ENCODE measurements at places on chromosomes 13 and 19.

- no peak for DNase-seq
Measured at GRCh38 chr13:103303078-103303651, 236.9 kb upstream of the SLC10A2 start.

DNA sequence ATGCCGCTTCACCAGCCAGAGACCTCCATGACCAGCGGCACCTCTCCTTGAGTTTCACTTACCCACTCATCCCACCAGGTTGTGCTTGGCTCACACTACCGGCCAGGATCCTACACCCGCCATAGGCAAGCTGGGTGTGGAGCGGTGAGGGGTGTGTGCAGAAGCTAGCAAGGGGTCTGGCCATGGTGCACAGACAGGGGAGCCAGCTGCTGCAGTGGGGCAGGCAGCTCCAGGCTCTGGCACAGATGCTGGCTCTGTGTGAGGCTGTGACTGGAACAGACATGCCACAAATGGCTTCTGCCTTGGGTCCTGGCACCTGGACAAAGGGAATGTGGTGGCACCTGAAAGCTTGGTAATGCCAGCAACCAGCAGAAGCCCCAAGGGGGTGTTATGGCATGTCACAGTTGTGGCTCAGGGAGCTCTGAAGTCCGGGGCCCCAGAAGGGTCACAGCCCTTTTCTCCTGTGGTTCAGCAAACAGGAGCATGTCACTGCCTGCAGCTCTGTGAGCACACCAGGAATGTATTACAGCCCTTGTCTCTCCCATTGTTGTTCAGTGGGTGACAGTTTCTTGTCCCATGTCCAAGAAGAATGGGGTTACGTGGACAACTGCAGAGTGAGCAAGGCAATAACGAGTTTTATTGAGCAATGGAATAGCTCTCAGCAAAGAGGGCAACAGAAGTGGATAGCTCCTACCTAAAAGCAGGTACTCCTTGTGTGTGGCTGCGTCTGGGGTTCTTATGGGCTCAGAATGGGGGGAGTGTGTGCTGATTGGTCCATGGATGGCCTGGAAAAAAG is 2791.0 kb upstream of the PCDH20 start:
- no peak for DNase-seq

- DNase-seq: no peak
Measured at GRCh38 chr13:66977161-66977560, 253.0 kb downstream of the PCDH9 start.

DNA sequence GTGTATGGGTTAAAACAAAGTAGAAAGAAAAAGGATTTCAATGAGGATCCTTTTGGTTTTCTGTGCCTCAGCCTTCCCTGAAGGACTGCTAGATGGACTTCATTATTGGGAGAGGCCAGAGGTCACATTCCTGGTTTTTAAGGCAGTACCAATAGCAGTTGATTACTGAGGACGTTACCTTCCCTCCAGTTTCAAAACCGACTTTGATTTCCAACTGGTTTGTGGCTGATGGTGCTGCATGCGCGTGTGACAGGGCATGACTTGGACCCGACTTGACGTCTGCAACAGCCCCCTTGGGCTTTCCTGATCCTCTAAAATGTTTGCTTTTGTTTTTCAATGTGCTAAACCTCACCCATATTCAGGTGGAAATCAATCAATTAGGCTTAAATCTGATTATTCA is 314.3 kb upstream of the ARGLU1 start:
- no peak for DNase-seq

DNA sequence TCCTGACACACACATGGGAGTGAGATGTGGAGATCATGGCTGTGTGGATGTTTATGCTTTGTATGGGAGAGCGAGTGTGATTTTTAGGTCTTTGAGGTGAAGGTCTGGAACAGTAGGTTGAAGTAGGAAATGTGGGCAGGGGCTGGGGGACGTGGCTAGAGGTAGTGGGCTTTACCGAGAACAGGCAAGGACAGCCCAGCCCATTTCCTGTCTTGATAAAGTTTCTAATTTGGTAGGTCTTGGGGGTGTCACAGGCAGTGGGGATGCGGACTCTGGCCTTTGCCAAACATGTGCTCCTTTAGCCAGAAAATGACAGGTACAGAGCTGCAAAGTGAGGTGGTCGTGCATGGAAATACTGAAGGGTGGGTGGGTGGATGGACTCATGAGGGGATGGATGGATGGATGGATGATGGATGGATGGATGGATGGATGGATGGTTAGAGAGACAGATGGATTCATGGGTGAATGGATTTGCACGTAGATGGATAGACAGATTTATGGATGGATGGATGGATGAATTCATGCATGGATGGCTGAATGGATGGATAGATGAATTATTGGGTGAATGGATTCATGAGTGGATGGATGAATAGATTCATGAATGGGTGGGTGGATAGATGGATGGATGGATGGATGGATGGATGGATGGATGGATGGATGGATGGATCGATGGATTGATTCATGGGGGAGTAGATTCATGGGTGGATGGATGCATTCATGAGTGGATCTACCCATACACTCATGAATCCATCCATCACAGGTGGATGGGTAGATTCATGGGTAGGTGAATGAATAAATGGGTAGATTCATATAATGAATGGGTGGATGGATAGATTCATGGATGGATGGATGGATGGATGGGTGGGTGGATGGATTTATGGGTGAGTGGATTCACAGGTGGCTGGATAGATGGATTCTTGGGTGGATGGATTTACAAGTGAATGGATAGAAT is 69.3 kb upstream of the USE1 start:
- DNase-seq: no peak

DNA sequence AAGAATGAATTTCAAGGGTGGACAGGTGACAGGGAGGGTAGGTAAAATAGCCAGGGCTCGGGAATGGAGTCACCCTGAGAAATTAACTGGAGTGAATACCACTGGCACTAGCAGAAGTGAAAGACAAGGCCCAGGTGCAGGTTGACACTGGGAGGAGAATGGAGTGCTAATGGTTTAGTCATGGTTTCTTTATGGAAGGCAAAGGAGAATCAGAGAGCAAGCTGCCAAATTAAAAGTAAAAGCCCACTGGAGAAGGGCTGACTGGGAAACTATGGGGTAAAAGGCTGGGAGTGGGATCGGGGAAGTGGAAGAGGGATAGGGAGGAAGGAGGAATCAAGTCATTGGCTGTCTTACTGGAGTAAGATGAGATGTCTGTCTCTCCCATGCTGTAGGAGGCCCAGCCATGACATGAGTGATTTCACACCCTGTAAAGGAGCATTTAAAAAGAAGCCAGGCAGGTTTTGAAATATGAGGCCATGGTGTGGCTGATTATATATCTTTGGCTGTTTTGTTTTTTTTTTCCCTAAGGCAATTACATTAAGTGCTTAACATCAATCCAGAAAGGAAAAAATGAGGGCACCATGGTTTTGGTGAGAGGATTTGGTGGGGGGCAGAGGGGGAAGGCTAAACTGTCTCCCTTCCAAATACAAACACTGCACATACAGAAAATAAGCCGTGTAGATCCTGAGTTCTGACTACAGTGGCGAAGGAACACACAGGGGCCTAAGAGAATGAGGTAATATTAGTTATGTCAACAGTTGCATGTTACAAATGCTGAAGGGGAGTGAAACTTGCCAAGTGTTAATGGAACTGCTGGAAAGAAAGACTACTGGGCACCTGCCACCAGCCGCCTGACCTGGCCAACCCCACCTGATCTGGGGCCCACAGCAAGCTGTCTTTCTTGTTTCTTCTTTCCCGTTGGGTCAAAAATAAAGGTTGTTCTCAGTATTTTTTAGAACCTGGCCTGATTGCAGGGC is 183.5 kb upstream of the TSC22D1 start:
- DNase-seq: peak; percentile 38

DNA sequence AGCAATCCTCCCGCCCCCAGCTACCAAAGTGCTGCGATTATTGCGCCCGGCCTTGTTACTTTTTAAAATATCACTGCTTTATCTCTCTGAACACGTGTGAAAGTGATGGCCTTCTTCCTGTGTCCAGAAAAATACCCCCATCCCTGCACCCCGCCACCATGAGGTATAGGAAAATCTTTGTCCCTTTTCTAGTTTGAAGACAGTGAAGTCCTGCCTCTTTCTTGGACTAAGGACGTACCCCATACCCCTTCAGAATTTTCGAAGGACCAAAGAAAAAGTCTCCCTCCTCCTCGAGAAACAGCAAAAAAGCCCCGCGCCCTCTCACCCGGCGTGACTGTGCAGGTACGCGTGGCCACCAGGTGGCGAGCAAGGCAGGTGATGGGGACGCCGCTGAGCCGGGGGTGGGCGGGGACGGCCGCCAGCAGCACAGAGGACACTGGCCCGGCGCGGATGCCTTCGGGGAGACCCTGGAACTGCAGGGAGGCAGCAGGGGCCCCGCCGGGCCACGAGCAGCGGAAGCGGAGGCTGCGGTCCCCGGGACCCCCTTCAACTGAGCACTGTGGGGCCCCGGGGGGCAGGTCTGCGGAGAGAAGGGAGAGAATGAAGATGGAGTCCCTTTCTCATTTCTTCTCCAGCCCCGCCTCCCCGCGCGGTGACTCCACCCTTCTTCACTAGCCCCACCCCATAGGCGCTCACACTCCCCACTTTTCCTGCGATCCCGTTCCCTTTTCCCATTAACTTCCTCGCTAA is 3.2 kb downstream of the VSIG10L start:
- peak; percentile 90 for DNase-seq

- DNase-seq: no peak
Measured at GRCh38 chr19:12885749-12886650, 1.0 kb downstream of the KLF1 start.

- no peak for DNase-seq
Measured at GRCh38 chr19:29001141-29001581, 211.8 kb downstream of the UQCRFS1 start.

DNA sequence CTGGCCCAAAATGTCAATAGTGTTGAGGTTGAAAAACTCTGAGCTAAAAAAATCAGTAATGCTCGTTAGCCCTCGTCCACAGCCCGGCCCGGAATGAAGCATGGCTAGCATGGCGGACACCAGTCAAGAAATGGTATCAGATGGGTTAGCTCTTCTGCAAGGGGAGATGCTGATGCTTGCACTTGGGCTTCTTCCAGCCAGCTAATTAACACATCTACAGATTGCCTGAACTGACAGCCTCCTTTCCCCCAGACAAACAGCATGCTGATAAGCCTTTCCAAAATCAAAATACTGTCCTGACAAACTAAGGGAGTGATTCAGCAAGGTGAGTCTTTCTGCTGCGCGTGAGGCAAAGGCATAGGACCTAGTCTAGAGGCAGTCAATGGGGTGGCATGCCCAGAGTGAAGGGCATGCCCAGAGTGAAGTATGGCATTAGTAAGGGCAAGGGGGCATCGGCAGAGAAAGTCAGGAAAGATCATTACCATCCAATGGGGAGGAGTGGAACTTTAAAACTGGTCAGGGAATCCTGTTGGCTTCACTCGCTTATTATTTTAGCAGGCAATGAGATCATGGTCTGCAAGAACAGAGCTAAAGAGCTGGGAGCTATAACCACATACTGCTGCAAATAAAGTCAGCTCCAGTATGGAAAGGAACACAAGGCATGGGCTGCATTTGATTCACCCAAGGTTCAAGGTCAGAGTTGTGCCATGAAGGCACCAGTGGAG is 30.2 kb upstream of the UBE2L5 start:
- no peak for DNase-seq

DNA sequence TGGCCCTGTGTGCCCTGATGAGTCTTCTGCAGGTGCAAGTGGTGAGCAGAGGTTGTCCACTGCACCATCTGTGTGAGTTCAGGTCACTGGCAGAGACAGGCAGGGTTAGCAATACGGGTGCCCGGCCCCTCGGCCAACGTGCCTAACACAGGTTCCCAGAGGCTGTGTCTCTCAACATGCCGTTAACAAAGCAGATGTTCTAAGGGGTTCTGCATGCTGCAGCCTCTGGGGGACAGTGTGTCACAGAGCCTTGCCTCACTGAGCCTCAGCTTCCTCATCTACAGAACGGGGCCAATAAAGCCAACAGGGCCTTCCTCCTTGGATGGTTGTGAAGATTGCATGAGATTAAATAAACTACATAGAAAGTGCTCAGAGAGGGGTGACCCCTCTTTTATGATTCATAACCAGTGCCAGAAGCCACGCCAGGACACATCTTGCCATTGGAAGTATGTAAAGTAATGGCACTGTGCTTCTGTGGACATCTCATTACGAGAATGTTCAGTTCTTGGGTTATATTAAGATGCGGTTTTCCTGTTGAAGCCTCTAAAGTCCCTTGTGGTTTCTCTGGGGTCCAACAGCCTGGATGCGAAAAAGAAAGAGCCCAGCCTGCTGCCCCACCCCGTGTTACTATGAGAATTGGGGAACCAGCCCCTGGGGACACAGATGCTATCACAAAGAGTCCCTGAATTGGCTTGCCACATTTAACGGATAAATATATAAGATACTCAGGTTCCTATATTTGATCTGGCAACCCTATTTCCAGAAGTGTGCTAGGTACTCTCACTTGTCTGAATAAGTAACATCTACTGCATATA is 11.2 kb upstream of the ARHGEF18 start:
- no peak for DNase-seq

- DNase-seq: no peak
Measured at GRCh38 chr19:10226021-10226375, 5.1 kb downstream of the S1PR2 start.

- no peak for DNase-seq
Measured at GRCh38 chr19:4068047-4068966, 1.6 kb upstream of the ZBTB7A start.

GRCh38 chr13:113364311-113364889 is 470 bp upstream of the GRTP1 start:
- no peak for DNase-seq

- DNase-seq: no peak
Measured at GRCh38 chr19:1423436-1424191, 14.6 kb upstream of the RPS15 start.

DNA sequence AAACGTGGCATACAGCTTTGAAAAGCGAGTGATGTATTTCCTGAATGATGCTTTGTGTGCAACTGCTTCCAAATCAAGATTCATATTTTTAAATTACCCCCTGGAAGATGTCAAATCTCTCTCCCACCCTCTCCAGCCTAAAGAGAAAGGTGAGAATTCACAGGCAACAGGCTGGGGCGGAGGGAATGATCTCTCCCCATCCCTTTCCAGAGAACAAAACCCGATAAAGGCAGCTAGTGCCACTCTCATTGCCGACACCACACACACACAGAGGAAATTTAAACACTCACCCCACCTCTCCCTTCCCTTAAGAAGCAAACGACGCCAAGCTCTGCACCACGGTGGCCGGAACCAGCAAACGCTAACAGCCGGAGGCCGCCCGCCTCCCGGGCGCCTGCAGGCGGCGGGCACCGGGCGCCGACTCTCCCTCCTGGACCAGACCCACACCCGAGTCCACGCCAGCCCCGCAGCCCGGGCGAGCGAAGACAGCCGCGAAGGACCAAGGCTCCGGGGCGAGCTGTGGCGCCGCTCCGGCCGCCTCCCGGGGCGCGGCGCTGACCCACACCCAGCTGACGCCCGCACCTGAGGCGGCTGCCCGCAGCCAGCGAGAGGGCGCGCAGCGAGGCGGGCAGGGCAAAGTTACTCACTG is 477 bp downstream of the LNX2 start:
- peak; percentile 46 for DNase-seq

DNA sequence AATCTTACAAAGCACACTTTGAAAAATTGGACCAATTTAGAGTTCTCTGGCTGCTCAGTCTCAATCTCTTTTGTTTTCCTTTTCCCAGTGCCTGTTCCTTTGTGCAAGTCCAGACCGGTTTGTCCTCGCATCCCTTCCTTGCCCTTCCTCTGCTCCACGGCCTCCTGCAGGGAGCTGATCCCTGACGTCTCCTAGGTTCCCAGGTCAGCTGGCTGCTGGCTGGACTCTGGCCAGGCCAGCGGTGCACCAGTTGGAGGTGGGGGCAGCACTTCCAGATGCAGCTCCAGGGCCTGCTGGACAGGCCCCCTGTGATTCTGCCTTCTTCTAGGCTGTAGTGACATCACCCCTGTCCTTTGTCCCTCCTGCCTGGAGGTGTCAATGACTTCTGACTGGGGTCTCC is 44.0 kb upstream of the KPNA3 start:
- DNase-seq: no peak

Data from mesenchymal stem cell (in vitro differentiated cells and primary cell).